CD8-positive, alpha-beta memory T cell (primary cell): ENCODE measurements at places on chromosomes 2 and 18. TPM values are rescaled to one million over a fixed set of nuclear protein-coding genes. Genes with fewer than 3 reads are reported as not detected.

DNA sequence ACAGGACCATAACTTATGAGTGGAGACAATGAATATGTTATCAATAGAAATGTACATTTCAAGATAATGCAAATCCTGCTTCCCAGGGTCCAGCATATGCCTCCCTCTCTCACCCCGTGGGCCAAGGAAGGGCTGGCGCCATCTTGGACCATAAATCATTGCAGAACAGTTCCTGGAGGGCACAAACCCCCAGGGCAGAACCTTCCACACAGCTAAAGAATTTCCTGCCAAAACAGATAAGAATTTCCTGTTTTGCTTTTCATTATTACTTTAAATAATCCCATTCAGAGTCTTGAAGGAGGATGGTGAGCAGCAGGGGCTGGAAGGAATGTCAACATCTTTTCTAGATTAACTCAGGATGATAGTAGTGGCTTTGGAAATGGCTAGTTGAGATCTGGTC is 53.7 kb downstream of the EHD3 start:
- DNase-seq = no peak

GRCh38 chr2:102061962-102062795 is 70.4 kb downstream of the IL1R2 start:
- no peak for DNase-seq

GRCh38 chr2:113056521-113056920 is 2.5 kb upstream of the IL36RN start:
- DNase-seq = no peak

DNA sequence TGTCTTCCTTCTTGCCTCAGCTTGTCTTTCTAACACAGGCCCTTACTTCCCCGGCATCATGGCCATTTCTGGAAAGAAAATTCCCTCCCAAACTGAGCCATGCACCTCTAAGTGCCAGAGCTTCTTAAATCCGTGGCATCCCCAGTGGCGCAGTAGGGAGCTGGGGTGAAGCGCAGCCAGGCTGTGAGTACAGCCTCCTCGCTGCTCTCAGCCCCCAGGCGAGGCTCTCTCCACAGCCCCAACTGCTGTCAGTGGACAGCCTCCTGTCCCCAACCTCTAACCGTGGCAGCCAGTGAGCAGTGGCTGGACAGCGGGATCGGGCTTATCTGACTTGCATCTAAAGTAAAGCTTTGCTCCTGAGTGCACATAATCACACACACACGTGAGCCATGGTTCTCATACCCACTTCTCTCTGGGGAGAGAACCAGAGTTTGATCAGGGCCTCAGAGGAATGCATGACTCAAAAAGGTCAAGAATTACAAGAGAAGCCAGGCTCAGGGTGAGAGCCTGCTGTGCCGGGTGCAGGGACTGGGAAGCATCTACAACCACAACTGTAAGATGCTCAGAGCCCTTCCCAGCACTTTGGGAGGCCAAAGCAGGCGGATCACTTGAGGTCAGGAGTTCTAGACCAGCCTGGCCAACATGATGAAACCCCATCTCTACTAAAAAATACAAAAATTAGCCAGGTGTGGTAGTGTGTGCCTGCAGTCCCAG is 50.7 kb downstream of the SFXN5 start:
- no peak for DNase-seq

DNA sequence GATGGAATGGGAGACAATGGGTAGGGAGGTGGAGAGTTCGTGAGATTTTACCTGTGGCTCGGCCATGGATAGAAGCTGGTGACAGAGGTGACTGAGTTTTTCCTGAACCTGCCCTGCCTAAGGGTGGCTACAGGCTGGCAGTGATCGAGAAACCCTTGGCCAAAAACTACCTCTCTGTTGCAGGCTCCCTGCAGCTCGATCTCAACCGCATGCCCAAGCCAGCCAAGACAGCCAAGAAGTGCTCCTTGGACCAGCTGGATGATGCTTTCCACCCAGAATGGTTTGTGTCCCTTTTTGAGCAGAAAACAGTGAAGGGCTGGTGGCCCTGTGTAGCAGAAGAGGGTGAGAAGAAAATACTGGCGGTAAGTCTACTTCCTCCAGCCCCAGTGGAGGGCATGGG is 225.5 kb downstream of the DYSF start:
- no peak for DNase-seq

- DNase-seq = no peak
Measured at GRCh38 chr18:39772155-39772919, 2182.7 kb upstream of the PIK3C3 start.

- no peak for DNase-seq
Measured at GRCh38 chr2:178796079-178796677, 11.0 kb downstream of the TTN start.

GRCh38 chr2:111139637-111140317 is 19.1 kb downstream of the BCL2L11 start:
- no peak for DNase-seq

- no peak for DNase-seq
Measured at GRCh38 chr2:9791711-9792110, 51.6 kb upstream of the TAF1B start.

DNA sequence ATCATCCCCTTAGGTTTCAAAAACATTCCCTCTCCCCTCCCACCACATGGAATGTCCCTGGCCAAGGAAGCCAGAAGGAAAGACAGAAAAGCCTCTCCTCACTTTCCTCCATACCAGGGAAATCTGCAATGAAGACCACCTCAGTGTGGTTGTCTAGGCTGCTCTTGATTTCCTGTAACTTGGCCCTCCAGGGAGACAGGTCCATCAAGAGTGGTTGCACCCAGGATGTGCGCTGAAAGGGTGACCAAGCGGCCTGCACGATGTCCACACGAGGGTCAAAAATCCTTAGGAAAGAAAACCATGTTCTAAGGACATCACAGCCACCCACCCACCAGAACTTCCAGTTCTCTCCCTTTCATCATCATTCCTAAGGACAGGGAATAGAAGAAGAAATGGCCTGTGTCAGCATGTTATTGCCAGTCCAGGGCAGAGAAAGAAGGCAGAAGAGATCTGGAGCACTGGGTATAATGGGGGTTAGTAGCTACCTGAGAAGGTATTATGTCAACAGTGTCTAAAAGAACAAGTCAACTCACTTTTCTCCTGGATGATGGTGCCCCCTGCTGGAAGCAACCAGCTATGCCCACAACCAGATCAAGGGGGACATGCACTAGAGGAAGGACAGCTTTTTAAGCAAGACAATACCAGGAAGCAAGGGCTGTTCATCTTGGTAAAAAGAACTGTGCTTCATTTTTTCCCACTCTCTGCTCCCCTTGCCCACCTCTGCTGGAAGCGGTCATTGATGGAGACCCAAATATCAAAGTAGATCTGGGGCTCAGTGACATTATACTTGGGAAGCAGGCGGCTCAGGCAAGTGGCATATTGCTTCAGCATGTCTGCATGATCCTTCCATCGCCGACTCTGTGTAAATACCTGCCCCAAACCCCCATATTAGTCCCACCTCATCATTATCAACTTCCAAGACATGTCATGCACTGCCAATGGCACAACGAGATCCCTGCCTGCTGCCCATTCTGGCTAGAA is 9.3 kb downstream of the GGCX start:
- peak; percentile 82 for DNase-seq

- DNase-seq = no peak
Measured at GRCh38 chr18:13260197-13260934, 41.8 kb downstream of the LDLRAD4 start.

GRCh38 chr18:75003764-75004690 is 204.9 kb downstream of the PTGR3 start:
- no peak for DNase-seq

- DNase-seq = no peak
Measured at GRCh38 chr18:8750954-8751415, 45.6 kb downstream of the MTCL1 start.

DNA sequence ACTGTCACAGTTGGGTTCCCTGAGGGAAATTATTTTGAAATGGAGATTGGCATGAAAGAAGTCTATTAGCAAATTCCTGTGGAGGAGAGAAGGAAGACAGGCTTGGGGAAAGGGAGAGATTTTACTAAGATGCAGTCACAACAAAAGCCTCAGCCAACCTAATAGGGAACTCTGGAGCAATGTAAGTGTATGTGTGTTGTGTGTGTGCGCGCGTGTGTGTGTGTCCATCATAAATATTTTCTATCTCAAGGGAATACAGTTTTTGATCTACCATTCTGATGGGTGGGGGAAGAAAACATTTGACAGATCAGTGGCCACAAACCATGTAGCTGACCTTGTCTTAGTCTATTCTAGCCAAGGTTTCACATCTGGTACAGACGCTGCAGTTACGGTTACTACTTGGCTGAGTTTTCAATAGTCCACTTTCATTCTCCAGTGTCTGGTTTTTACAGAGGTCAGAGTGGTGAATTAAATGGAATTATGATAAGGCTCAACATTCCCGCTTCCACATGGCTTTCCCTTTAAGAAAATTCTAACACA is 72.6 kb downstream of the MREG start:
- DNase-seq = no peak

- DNase-seq = no peak
Measured at GRCh38 chr2:120227111-120227991, 4.2 kb upstream of the TMEM185B start.

DNA sequence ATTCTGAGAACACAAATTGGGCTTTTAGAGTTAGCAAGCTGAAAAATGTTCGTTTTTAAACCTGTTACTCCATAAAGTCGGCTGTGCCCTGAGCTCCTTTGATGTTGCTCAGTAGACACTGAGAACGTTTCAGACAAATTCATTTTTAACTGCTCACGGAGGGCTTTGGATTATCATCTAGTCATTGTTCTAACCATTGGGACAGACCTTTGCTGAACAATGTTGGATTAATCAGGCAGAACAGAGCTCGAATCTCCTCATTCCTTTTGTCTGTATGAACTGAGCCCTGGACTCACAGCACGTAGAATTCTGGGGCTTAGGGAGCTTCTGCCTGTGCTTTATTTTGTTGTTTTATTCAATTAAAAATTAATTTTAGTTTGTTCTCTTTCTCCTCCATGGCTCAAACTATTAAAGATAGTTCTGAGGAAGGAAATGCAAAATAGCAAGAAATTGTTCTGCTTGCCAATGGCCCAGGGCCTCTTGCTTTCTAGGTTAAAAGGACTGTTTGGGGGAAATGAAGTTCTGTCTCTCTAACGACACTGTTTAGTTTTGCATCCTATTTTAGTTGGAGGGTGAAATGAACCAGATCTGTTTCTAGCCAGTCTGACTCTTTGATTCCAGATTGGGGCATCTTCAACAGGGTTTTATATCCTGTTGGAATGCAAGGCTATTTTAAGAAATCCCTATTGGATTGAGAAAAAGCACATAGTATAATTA is 114.7 kb upstream of the CXCR4 start:
- DNase-seq = no peak

DNA sequence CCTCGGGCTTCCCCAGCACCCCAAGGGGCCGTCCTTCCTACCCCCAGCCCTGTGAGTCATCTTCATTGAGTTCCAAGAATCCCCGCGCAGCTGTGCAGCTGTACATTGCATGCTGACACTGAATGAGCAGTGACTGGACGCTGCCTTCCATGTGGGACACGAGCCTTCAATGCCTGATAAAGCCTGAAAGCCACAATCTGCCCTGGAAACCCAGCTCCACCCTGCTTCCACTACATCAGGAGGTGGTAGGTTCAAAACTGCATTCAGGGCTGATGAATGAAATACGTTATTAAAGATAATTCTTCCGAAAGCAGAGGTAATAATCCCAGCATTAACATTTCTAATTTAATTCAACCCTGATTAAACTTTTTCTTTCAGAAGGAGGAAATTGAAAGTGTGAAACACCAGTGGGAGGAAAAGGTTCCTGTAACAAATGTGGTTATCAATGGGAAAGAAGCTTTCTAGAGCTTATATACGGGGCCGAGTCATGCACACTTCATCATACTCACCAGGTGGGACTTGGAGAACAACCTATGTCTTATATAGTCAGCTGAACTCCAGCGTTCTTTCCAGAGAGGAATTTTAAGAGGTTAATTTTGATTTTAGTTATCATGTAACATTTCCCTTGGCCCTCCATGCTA is 360.1 kb downstream of the LPIN1 start:
- DNase-seq = no peak

- DNase-seq = no peak
Measured at GRCh38 chr18:13309748-13310670, 91.4 kb downstream of the LDLRAD4 start.

DNA sequence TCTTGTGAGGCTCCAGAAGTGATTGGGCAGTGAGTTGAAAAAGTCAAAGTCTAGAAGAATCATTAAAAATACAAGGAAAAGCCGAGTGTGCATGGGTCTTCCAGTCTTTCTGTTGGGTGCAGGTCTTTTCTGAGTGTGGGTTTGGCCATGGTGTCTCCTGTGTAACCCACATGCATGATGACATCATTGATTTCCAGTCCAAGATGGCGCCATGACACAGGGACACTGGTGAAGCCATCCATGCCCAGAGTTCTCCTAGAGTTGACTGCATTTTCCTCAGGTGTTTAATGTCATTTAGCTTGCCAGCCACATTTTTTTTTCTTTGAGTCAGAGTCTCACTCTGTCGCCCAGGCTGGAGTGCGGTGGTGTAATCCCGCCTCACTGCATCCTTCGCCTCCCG is 35.9 kb downstream of the SH3BP4 start:
- DNase-seq = no peak

- no peak for DNase-seq
Measured at GRCh38 chr2:229610872-229611271, 103.5 kb downstream of the DNER start.

- no peak for DNase-seq
Measured at GRCh38 chr2:230669386-230669950, 43.2 kb upstream of the CAB39 start.

DNA sequence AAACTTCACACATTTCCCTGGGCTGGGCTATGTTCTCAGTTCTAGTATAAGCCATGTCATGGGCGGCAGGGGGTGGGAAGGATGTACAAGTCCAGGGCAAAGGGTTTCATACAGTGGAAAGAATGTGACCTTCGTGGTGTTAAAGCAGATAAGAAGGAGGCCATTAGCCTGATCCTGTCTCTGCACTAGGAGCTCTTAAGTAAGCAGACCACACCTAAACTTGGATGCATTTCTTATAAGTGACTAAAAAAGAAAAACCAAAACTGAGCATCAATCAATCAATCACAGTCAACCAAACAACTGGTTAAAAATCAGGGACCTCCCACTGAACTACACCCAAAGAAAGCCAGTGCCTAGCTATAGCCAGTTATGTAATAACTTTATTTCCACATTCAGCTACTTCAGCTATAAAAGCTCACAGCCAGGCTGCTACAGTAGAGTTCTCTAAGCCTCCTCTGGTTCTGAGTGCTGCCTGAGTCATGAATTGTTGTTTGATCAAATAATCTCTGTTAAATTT is 46.8 kb upstream of the RIOK3 start:
- DNase-seq = no peak

GRCh38 chr2:10323535-10323934 is 20.8 kb downstream of the HPCAL1 start:
- no peak for DNase-seq

DNA sequence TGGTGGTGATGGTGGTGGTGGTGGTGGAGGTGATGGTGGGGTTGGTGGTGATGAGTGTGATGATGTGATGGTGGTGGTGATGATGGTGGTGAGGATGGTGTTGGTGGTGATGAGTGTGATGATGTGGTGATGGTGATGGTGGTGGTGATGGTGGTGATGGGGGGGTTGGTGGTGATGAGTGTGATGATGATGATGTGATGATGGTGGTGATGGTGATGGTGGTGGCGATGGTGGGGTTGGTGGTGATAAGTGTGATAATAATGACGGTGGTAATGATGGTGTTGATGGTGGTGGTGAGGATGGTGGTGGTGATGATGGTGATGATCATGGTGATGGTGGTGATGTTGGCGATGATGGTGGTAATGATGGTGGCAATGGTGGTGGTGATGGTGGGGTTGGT is 67.7 kb downstream of the RRM2 start:
- DNase-seq = no peak

Gene CPO
- total RNA-seq = 0.20 TPM

Gene MRPS5
- total RNA-seq = 69.0 TPM

Gene CDCA7
- total RNA-seq = 23.5 TPM

Gene IL1B
- not detected for total RNA-seq

Gene TDRD15
- not detected for total RNA-seq

Gene SKOR2
- not detected for total RNA-seq

Gene NAGK
- 76.3 TPM for total RNA-seq
